ENCODE measurements at places on chromosomes 6 and 20.

DNA sequence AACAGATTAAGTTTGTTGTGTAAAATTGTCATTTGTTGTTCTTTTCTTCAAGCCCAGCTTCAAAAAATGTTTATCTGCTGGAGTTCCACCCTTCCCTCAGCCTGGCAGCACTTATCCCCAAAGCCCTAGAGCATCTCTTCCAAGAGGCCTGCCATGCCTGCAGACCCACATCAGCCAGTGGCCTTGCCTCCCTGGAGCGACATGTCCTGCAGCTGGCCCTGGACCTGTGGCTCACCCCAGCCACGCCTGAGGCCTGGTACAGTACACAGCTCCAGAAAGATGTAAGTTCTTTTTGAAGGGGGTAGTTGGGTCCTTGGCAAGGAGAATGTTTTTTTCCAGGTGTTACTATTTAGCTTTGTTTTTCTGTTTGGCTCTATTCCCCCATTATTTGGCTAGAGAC lies 124.8 kb downstream of the CD164 start:
- DNase-seq = no peak

DNA sequence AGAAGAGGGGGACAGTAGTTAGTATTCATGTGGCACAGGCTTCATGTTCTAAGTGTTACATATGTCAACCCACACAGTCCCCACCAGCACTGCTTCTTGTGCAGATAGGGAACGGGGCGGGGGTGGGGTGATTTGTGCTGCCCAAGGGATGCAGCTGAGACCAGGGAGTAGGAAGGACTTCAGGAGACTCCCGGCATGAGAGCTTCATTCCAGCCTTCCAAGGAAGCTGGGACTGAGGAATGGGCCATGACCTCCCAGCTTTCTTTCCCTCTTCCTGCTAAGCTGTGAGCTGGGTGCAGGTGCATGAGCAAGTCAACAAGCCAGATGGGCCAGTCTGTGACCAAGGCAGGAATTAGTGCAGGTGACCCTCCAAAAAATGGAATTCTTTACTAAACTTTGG lies 9.2 kb downstream of the BEND3 start:
- no peak for DNase-seq

- peak; percentile 20 for DNase-seq
Measured at GRCh38 chr20:62860924-62861691, 514 bp downstream of the TCFL5 start.

DNA sequence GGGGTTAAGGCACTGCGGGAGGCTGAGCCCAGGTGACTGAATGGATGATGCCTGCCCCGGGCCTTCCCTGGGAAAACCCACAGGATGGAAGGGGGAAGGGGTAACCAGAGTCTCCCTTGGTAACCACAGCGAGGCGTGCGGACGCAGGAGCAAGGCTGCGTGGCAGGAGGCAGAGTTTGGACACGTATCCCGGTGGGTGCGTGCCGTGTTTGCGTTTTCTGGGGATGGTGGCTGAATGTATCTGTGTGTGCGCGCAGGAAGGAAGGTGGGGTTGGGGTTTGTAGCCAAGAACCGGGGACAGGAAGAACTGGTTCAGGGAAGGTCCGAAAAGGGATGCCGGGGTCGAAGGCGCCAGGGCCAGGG lies 1.8 kb downstream of the MDGA1 start:
- peak; percentile 13 for DNase-seq

DNA sequence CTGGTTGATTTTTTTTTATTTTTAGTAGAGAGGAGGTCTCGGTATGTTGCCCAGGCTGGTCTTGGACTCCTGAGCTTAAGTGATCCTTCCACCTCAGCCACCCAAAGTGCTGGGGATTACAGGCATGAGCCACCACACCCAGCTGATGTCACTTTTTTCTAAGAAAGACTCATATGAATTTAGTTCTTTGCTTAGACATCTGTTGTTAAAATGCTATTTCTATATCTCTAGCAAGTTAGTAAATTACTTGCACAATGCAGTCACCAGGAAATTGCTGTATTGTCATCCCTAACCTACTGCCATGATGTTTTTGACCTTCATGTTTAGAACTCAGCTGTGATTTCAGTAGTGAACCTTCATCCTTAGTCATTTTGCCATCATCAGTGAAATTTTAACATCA lies 5.7 kb downstream of the KDM1B start:
- peak; percentile 23 for DNase-seq

DNA sequence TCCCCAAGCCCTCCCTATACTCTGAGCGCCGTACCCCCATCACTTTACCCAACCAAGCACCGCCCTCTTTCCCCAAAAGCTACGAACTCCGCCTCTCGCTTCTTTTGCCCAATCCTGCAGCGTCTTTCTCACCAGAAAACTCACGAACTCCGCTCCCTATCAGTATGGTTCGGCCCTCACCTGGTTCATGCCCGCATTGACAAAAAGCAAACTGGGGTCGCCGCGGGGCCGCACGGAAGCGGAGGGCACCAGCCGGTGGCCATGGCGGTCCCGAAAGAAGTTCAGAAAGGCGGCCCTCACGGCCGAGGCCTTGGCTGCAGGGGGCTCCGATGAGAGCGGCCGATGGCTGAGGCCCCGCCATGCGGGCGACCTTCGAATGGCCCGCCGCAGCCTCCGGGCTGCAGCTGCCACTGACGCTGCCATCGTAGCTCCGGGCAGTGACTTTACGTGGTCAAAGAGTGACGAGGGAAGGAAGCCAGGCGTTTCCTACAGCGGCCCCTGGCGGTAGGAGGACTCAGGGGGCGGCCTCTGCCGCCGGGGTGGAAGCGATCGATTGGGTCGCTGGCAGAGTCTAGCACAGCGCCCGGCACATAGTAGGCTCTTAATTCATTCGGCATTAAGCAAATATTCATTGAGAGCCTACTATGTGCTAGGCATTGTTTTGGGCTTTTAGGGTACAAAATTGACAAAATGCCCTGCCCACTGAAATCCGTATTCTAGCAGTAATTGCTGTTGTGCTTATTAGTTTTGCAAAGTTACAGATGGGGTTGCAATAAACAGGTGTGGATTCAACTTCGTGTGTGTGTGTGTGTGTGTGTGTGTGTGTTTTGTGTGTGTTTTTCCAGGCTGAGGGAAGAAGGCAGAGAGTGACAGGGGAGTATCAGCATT lies at the start of gene AARS2:
TSS of gene AARS2 (minus strand) at position 447 of the 888 bp plus-strand sequence. CDS start at position 423, 24 bp downstream.
- peak; percentile 85 for DNase-seq

- DNase-seq = no peak
Measured at GRCh38 chr6:159117563-159117962, 51.6 kb upstream of the FNDC1 start.

DNA sequence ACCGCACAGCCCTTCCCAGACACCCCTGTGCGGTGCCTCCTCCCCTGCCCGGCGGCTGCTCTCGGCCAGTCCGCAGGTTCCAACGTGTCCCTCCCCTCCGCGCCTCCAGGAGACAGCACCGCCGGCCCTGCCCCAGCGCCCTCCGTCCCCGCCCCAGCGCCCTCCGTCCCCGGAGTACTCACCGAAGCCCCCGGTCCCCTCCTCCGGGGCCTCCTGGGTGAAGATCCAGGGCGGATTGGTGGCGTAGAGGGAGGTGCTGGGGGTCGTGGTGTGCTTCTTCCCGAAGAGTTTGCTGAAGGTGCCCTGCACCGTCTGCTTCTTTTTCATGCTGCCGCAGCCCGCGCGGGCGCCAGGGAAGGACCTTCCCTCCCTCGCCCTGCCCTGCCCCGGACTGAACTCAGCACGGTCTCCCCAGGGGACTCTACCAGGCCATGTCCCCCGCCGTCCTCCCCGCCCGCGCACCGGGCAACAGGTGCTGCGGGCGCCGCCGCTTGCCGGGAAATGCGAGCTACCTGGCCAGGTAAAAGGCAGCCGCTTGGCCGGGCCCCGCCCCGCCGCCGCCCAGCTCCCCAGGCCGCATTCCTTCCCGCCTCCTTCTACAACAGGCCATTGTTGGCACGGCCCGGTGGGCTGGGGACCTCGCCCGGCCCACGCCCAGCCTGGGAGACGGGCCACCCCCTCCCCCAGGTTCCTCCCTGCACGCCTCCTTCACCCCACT lies at the start of gene C6orf132:
TSS of gene C6orf132 (minus strand) at position 503 of the 718 bp plus-strand sequence. CDS start at position 327, 176 bp downstream.
- DNase-seq = peak; percentile 44

GRCh38 chr6:111238464-111239119 lies 151.3 kb downstream of the SLC16A10 start:
- no peak for DNase-seq

- no peak for DNase-seq
Measured at GRCh38 chr6:121497970-121498375, 62.5 kb downstream of the GJA1 start.

DNA sequence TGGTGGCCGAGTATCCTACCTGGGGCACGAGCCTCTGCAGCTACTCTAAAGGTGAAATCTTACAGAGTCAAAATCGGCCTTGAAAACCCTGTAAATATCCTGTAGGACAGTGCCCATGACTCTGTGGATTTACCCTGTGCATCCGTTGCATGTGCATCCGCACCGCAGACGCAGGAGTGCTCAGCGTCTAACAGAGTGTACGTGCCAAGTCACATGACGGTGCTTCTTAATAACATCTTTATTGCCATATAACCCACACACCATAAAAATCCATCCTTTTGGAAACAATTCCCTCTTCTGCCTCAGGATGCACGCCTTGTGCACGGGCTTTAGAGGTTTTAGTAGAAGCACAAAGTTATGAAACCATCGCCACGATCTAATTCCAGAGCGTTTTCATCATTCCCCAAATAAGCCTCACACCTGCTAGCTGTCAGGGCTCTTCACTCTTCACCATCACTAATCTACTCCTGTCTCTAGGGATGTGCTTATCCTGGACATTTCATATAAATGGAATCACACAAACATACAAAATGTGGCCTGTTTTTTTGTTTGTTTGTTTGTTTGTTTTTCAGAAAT lies 384.5 kb upstream of the SULF2 start:
- DNase-seq = no peak

- no peak for DNase-seq
Measured at GRCh38 chr6:139643986-139644385, 269.5 kb upstream of the CITED2 start.

DNA sequence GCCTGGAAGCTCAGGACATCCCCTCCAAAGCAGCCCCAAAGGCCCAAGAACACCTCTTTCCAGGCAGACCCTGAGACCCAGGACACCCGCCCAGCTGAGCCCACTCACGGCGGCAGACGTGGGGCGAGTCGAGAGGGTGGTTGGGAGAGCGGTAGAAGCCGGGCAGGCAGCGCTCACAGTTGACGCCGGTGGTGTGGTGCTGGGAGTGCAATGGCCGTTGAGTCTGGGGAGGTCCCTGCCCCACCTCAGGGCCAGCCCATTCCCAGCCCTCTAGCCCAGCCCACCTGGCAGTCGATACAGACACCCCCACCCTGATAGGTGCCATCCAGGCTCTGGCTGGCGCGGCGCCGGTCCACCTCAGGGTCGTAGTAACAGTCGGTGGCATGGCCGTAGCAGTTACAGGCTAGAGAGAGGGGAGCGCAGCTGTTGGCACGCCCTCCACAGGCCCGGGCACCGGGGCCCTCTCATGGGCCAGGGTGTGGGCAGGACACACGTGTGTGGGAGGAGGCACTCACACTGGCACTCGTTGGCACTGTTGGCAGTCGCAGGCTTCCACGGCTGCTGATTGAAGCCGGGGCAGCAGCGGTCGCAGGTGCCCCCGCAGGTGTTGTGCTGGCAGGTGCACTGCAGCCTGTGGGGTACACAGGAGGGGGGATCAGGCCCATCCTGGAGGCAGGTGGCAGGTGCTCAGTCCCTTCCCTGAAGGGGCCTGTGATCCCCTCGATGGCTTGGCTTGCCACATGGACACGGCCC lies 20.5 kb downstream of the LAMA5 start:
- no peak for DNase-seq

DNA sequence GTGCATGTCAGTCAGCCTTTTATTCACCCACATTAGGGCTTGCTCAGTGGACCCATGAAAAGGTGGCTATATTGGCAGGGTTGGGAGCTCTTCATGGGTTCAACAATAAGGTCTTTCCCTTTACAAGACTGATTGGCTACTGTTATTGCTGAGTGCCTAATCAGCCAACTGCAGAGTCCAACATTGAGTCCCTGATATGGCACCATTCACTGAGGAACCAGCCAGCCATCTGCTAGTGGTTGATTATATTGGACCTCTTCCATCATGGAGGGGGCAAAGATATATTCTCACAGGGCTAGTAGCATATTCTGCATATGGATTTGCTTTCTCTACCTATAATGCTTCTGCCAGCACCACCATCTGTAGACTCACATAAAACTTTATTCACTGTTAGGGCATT lies 69.9 kb downstream of the CDKAL1 start:
- DNase-seq = no peak

DNA sequence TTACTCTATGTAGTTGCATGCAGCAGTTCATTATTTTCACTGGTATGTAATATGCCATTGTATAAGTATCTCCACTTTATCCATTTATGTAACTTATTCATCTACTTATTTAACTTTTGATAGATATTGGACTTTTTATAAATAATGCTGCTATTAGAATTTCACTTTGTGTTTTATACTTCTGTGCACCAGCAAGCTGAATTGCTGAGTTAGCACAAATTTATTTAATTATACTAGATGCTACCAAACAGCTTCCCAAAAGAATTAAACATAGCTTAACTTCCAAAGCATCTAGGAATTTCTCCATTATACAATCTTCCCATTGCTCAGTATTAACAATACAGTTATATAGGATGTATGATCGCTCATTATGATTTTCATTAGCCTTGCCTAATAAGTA lies 308.0 kb upstream of the FKBP1C start:
- DNase-seq = no peak

Measured in AG10803 (cell line).